Activated CD4-positive, alpha-beta T cell treated with anti-CD3 and anti-CD28 coated beads, Interleukin-2, Interleukin-6, amounts not matched to agents 100 ng/mL and 50 ng/mL, durations not matched to agents 16 hours and 8 hours (primary cell): ENCODE measurements at places on chromosomes 1 and 21.

DNA sequence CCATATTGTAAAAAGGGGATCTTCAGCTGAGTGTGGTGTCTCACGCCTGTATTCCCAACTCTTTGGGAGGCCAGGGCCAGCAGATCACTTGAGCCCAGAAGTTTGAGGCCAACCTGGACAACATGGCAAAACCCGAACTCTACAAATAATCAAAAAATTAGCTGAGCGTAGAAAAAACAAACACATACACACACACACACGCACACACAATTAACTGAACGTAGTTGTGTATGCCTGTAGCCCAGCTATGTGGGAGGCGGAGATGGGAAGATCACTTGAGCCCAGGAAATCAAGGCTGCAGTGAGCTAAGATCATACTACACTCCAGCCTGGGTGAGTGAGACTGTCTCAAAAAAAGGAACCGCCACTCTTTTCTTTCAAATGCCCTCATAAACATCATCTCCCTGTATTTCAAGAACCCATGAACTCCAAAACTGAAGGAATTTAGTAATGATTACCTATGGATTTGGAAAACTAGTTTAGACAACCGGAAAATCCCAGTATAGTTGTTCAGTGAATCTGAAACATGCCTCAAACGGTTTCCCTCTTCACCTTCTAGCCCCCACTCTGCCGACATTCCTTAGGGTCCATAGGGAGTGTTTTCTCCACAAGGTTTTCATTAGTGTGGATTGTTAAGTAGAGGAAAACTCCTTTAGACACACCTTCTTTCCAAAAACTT is 4.5 kb downstream of the TXNIP start:
- no peak for DNase-seq

DNA sequence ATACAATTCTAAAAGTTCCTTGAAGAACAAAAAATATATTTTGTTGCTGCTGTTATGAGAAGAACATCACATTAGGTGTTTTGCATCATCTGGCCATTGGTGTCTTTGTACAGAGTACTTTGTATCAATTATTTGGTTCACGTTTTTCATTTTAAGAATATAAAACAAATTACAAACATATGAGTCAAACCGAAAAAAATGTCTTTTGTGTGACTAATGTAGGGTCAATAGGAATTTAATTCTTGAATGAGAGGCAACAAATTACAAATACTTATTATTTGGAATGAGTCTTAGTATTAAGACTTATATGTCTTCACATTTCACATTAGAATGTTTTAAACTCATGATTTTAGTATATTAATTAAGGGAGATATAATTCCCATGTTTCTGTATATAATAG is 54.8 kb downstream of the NR5A2 start:
- no peak for DNase-seq

GRCh38 chr1:77370583-77371306 is 88.9 kb downstream of the AK5 start:
- DNase-seq, result no peak

- DNase-seq, result no peak
Measured at GRCh38 chr1:27601771-27602461, 2.0 kb downstream of the AHDC1 start.

- DNase-seq, result no peak
Measured at GRCh38 chr1:178563099-178563820, 50.4 kb downstream of the TEX35 start.

DNA sequence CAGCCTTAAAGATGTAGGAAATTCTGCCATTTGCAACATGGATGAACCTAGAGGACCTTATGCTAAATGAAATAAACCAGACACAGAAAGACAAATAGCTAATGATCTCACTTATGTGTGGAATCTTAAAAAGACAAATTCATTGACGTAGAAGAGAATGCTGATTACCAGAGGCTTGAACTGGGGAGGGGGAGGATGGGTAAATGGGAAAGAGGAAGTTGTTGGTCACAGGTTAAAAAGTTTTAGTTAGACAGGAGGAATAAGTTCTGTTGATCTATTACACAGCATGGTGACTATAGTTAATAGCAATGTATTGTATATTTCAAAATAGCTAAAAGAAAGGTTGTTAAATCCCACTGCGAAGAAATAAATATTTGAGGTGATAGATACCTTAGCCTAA is 62.8 kb downstream of the PKN2 start:
- no peak for DNase-seq

GRCh38 chr21:32340863-32341848 is 42.5 kb downstream of the MRAP start:
- no peak for DNase-seq

DNA sequence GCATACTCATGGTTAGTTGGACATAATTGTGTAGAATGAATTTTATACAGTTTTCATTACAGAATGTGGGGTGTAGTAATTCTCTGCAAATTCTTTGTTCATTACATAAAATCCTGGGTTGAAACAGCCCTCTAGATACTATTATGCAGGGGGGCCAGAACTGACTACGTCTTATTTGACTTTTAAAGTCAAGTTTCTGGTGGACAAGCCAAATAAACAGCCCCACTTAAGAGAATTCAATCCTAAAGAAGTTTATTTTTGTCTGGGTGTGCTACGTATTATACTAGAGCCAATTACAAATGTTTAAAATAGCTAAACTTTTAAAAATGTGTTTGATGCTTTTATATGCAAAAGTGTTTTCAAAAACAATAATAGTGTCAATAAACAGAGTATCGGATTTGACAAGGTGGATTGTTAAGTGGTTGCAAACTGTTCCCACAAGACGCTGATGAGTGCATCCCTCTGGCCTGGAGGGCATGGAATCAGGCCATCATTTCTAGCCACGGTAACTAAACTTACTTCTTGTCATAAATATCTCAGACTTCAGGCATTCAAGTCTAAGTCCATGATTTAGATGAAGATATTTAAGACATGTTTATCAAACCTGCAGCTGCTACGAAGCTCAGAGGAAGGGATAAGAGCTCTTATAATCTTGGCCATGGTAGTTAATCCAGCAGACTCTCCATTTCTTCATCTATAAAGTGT is 646.3 kb downstream of the KIF26B start:
- DNase-seq, result no peak

- no peak for DNase-seq
Measured at GRCh38 chr1:231716879-231717278, 90.3 kb downstream of the DISC1 start.

DNA sequence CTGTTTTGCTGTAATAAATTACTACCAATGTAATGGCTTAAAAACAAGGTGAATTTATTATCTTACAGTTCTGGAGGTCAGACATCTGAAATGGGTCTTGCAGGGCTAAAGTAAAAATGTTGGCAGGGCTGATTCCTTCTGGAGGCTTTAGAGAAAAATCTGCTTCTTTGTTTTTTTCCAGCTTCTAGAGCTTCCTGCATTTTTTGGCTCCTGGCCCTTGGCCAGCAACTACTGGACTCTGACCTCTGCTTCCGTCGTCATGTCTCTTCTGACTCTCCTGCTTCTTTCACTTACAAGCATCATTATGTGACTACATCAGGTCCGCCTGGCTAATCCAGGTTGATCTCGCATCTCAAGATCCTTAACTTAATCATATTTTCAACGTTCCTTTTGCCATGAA is 350.9 kb downstream of the S1PR1 start:
- no peak for DNase-seq

- no peak for DNase-seq
Measured at GRCh38 chr1:30522031-30523004, 201.1 kb downstream of the MATN1 start.

DNA sequence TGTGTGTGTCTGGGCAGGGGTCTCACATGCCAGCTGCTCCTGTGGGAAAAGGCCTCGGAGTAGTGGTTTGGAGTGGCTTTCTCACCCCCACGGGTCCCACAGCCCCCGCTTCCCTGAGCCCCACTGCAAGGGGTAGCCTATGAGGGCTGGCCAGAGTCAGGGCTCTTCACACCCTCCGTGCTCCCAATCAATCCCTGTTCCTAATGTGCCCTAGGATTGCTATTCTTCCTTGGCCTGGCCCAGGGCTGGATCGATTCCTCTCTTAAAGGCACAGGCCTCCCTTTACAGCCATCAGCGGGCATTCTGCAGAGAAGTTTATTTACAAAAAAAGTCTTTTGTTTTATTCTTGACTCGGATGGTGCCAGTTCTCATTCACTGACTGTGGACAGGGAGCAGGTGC is 19.3 kb upstream of the ACTL8 start:
- DNase-seq, result no peak

- DNase-seq, result no peak
Measured at GRCh38 chr1:117681093-117681900, 75.4 kb downstream of the TENT5C start.

- DNase-seq, result no peak
Measured at GRCh38 chr1:11796036-11796828, 9.5 kb downstream of the MTHFR start.

GRCh38 chr1:112674986-112675727 is 698 bp downstream of the MOV10 start:
- peak; percentile 33 for DNase-seq

DNA sequence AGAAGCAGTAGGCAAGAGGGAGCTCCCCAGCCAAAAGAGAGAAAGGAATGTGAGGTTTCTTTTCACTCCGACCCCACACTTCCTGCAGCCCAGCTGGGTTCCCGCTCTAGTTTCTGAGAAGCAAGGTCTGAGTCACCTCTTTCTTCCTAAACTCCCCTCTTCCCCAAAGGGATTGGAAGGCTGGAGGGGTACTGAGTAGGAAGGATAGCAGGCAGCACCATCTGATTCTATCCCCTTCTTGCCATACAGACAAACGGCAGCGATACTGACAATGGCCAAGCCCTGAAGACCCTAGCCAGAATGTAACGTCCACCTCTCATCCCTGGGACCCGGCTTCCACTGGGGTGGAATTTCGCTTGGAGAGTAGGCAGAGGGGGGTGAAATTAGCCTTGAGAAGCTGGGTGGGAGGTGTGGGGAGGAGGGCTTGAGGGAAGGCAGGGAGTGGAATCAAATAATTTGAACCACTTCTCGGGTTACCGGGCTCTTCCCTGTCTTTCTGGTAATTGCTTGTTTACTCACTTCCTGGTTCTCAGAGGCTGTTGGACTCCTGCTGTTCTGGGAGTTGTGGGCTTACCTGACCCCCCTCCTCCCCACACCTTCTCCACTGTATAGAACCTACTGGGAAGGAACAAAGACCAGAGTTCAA is 13.2 kb downstream of the IER5 start:
- peak; percentile 23 for DNase-seq

DNA sequence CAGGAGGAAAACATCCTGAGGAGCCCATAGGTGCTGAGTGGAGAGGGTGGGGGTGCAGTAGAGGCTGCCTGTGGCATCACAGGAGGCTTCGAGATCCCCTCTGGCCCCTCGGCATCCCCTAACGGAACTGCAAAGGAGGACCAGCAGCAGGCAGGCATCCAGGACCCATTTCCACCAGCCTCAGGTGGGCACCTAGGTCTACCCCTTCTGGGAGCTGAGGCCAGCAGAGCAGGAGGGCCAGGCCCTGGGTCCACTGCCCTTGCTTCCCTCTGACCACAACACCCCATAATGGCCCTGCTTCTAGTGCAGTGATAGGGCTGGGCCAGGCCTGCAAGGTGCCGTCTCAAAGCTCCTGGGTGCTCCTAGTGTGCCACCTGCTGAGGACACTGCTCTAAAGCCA is 723.0 kb downstream of the PTPRU start:
- no peak for DNase-seq

- DNase-seq, result no peak
Measured at GRCh38 chr1:205809469-205809868, 3.5 kb downstream of the SLC41A1 start.

- peak; percentile 18 for DNase-seq
Measured at GRCh38 chr1:40583980-40584379, 52.5 kb downstream of the ZNF684 start.

GRCh38 chr1:53110370-53111072 is 31.9 kb downstream of the SLC1A7 start:
- peak; percentile 23 for DNase-seq

DNA sequence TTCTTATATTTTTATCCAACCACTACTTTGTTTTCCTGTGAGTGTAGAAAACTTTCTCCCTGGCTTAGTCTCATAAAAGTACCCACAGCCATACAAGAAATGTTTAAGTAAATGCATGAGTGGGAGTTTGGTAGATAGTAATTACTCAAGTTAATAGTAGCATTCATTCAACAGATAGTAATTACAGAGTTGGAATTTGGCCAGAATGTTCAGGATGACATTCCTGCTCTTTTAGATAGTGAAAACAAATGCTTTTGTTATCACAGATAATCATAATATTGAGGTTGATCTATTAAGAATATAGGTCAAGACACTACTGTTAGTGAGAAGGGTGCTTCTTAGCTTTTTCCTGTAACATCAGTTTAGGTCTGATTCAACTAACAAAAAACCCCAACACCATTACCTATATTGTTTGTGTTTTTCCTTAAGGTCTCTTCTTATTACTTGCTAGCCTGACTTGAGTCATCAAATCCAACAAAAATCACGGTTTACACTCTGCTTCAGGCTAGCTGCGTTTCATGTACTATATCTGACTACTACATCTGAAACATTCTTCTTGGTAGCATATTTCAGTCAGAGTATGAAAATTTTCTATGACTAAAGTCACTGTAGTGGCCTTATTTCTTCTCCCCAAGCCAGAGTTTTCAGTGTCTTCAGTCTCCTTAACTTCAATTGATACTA is 163.7 kb downstream of the HS2ST1 start:
- peak; percentile 52 for DNase-seq
